ENCODE measurements at places on chromosomes 2 and 18.

DNA sequence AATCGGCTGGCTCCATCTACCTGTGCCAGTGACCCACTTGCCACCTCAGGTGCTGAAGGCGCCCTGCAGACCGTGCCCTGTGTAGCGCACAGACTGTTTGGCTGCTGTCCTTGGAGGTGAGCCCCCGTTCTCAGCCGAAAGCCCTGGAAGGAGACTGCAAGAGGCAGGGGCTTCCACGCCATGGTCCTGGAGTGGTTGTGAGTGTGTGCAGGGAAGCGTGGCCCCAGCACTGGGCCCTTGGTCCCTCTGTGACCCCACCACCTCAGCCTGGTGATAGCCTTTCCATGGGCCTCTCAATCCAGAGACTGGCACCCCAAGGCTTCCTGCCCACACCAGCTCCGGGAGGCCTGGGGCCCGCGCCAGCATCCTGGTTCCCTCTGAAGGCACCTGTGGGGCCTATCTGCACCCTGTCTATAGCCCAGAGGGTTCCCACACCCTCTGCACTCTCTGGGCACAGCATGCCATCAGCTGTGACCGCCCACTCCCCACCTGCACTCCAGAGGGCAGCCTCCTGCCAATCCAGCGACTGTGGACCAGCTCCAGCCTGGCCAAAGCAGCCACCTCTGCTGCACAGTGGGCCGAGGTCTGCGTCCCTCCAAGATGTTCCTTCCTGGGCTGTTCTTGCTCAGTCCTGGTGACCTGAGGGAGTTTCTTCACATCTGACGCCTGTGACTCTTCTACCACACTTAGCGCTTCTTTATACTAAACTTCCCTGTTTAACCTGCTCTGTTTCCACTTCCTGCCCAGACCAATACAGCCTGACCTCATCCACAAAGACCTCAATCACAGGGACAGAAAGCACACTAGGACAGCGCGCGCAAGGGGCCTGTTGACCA, 109.5 kb downstream of the EIPR1 start:
- no peak for DNase-seq

GRCh38 chr18:9711361-9712129, 3.4 kb downstream of the RAB31 start:
- DNase-seq, result peak; percentile 33

GRCh38 chr2:138615257-138615656, 113.7 kb downstream of the SPOPL start:
- DNase-seq, result no peak

GRCh38 chr2:85704800-85705679, 10.9 kb downstream of the GNLY start:
- peak; percentile 72 for DNase-seq

- no peak for DNase-seq
These were observed 293.7 kb upstream of the ACVR2A start for GRCh38 chr2:147550995-147551731.

- no peak for DNase-seq
These were observed 27.9 kb downstream of the NOL10 start for GRCh38 chr2:10661846-10662245.

DNA sequence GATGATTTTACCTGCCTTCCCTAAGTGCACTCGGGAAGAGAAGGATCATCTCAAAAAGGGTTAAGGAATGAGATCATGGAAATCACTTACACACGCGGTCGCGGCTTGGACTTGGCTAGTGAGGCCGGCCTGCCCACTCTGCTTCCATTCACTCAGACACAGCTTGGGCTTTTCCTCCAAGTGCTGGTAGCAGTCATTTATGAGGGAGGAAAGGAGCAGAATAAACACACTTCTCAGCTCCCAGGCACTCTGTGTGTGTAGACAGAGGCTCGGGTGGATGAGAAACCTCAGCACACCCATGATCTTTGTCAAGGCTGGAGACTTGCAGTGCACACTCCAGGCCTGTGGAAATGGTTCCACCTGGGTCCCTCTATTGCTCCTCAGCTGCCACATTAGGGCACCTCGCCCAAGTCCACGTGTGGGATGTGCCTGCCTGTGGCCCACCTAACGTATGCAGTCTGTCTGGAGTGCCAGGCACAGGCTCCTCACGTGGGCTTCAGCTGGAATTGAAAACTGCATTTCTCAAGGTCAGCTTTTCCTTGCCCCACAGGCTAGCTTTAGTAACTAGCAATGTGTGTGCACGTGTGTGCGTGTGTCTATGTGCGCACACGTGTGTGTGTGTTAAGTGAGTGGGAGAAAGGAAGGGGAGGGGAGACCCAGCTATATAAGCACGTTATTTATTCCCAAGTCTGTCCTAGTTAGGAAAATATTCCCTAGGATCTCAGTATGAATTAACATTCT, 288.4 kb downstream of the SOX11 start:
- DNase-seq, result no peak

DNA sequence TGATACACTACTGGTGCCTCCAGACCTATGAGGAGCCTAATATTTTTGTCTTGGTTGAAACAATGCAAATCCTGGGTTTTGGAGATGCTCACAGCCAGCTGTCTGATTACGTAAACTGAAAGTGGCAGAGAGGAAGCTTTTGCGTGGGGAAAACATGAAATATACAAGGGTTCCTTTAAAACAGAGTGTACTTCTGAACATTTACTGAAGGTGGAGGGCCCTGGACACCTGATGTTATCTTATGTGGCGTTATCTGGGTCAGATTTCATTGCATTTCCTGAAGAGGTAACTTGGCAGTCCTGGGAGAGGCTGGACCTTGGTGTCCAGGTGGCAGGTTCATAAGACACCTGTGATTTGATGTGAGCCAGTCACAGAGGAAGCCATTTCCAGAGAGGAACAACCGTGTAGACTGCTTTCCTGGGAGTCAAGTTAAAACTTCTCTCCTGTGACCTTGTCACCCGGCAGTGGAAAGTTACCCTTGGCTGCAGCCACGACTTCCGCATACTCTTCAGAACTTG, 105.0 kb downstream of the NEDD4L start:
- no peak for DNase-seq

DNA sequence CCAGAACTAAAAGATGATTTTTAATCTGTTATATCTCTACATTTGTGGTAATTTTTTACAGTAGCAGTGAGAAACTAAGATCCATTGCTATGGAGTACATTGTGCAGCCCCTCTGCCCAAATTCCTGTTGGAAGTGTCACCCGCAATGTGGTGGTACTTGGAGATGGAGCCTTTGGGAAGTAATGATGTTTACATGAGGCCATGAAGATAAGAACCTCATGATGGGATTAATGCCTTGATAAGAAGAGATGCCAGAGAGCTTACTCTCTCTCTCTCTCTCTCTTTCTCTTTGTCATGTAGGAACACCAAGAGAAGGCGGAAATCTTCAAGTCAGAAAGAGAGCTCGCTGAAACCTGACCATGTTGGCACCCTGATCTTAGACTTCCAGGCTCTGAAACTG, 535.4 kb downstream of the PID1 start:
- no peak for DNase-seq

GRCh38 chr18:22513721-22514481, 96.2 kb upstream of the CTAGE1 start:
- DNase-seq, result no peak

All from CD4-positive, alpha-beta T cell treated with Interleukin-21 for 1 hour (primary cell).